GM13977 (cell line): ENCODE measurements at places on chromosomes 1 and 21.

- DNase-seq = peak; percentile 56
These were observed 3.0 kb downstream of the USP1 start for GRCh38 chr1:62439652-62440371.

DNA sequence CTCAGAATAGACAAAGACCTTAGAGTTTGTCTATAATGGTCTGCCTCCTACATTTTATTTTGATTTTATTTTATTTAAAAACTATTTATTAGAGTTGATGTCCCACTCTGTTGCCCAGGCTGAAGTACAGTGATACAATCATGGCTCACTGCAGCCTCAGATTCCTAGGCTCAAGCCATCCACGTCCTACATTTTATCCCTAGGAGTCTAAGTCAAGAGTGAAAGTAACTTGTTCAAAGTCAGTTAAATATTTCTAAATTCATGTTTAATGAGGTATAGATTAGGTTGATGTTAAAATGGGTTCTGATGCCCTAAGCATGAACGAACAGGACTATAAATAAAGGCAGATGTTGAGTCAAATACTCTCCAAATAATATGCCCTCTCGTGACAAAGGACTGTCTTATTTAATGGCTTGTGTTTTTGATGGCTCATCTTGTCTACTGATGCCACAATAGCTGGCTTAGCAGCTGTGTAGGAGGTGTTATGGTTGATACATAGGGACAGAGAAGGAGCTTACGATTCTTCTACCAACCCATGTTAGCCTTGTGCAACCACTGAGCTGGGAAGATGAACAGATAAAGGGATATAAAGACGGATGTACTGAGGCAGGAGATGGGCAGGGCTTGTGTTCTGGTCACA lies 66.0 kb upstream of the CR1L start:
- no peak for DNase-seq

DNA sequence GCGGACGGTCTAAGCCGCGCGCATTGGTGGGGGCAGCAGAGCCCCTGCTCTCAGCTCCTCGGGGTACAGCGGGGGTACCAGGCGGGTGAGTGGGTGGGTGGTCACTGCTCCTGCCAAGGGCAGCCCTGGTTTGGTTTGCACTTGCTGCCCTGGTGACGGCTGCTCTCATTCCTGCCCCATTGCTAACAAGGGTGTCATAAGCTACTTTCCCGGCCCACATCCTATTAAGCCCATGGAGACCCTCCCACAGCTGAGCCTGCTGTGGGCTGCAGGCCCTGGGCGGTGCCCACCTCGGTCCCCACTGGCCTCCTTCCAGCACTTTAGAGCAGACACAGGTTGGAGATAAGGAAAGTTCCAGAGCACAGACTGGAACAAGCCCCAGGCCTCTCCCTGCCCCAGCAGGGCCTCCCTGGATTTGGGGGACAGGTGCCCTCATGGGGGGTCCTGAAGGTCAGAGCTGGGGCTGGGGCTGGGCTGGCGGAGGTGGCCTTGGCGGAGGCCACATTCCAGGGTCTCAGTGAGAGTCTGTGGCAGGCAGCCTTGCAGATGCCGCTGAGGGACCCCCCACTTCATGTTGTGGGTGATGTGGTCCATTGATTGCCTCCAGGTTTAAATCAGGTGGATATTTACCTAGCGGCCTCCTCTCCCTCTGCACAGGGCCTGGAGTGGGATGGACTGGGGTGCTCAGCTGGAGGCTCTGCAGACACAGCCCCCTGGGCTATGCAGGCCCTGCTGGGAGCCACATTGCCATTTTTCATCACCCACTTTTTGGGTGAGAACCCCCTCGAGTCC lies 27.0 kb downstream of the COL18A1 start:
- no peak for DNase-seq

DNA sequence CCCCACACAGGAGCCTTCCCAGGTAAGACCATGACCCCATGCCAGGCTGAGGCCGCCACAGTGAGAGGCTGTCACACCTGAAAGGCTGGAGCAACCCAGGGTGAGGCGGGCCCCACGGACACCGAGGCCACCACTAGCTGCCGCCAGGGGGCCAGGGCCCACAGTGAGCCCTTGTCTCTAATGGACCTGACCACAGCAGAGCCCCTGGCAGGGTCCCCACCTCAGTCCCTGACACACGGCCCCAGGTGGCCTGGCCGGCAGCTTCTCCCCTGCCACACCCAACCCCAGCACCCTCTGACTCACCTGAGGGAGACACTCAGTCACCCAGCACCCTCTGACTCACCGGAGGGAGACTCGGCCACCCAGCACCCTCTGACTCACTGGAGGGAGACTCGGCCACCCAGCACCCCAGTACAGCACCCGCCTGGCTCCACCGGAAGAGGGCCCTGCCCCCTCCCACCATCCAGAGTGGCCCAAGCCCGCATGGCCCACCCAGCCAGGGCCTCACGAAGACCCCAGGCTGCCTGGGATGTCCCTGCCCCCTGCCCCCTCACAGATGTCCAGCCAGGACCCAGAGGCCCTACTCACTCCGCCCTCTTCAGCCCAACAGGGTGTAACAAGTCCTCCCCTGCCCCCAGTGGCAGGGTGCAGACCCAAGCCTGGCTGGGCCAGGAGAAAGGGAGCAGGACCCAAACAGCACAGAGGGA lies 4.4 kb downstream of the DVL1 start:
- no peak for DNase-seq

- no peak for DNase-seq
These were observed at the start of gene PLEKHG5 for GRCh38 chr1:6491480-6491962. PLEKHG5 (minus strand) TSS chr1:6491667; CDS start chr1:6477571, 14,096 bp downstream.

DNA sequence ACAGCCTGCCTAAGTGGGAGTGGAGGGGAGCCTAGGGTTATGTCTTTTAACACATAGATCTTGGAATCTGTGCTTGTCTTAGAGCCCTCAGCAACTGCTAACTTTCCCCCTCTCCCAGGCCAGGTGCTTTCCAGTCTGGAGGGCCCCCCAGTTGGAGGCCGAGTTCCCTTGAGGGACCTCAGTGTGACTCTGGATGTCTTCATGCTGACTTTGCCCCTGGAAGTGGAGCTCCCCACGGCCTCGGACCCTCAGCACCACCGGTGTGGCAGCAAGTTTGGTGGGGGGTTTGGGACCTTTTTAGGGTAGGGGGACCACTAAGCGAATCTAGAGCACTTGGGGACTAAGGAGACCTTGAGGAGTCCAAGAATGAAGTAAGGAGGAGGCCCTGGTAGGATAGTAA lies 22.9 kb downstream of the HYI start:
- DNase-seq = no peak

DNA sequence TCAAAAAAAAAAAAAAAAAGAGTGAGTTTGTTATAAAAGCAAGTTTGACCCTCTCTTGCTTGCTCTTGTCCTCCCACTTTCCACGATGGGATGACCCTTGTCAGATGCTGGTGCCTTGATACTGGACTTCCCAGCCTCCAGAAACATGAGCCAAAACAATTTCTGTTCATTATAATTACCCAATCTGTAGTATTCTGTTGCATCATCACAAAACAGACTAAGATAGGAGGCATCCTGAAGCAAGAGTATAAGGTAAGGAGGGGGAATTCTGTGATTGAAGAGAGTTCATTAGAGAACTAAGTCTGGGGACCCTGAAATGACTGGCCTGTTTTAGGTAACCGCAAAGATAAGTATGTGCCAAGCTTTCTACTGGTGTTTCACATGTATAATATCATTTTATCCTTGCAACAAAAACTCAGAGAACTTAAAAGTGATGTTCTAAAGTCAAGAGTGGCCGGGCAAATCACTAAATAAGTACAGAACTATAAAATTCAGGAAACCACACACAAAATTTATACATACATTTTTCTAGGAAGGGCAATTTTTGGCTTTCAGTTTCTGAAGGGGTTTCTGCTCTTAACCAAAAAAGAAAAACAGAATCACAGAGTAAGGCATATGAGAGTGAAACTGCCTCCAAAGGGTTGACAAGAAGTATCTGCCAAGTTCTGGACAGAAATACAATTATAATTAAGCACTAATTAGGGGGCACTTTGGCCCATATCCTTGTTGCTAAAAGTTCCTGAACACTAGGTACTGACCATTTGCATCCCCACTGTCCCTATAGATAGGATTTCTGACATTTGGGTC lies 14.0 kb downstream of the DNALI1 start:
- DNase-seq = no peak

- DNase-seq = no peak
These were observed 61.0 kb downstream of the ATP5PO start for GRCh38 chr21:33854604-33855003.

DNA sequence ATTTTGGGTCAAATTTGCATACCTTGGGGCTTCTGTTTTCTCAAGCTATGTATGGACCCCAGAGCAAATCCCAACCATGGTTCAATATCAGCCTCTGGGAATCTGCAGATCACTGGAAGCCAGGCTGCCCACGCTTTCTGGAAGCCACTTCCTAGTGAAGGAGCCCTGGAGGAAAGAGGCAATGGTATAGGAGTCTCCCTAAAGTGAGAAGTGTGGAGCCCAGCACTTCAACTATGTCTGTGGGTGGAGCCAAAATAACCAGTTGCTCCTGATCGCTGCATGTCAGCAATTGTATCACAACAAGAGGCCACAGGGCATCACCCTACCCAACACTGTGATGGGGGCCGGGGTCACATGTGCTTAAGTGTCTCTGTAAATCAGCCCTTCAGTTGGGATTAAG lies 26.9 kb downstream of the ETS2 start:
- DNase-seq = no peak

DNA sequence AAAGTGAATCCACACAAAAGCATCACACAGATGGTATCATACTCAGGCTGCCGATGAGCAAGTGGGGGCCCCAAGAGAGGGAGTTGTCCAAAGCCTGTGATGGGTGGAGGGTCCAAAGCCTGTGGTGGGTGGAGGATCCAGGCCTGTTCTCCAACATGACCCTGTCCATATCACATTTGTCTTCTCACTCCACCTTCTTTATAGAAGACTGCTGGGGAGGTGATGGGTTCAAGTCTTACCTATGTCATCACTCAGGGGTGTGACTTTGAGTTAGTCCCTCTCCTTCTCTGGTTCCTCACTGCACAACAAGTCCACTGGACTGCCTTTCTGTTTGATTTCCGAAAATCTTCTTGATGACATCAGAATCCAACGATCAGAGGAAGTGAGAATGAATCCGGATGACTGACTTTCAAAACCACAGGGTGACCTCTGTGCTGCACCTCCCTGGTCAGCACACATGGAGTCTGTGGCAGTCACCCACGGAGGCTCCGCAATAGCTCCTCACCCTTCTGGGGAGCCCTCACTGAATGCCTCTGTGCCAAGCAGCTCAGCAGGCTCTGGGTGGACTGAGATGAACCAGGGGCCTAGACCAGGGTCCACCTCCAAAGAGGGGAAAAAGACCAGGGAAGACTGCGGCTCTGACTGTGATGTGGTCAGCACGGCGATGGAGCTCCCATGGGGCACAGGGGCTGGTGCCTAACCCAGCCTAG lies 166.8 kb downstream of the HIVEP3 start:
- DNase-seq = peak; percentile 56

DNA sequence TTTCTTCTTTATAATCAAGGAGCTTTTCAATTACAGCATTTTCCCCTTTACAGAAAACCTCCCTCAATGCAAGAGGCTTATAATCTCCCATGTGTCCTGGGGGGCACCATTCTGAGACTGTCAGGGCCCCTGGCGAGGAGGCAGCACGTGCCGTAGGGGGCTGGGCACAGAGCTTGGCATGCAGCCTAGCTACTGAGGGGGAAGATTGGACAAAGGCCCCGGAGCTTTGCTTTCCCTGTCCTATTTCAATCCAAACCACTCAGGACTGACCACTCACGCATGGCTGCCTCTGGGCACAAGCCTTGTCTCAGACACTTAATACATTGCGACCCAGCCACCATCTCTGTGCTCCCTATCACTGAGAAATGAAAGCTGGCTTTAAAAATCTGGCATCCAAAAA lies 2.8 kb upstream of the RAP1GAP start:
- peak; percentile 8 for DNase-seq

DNA sequence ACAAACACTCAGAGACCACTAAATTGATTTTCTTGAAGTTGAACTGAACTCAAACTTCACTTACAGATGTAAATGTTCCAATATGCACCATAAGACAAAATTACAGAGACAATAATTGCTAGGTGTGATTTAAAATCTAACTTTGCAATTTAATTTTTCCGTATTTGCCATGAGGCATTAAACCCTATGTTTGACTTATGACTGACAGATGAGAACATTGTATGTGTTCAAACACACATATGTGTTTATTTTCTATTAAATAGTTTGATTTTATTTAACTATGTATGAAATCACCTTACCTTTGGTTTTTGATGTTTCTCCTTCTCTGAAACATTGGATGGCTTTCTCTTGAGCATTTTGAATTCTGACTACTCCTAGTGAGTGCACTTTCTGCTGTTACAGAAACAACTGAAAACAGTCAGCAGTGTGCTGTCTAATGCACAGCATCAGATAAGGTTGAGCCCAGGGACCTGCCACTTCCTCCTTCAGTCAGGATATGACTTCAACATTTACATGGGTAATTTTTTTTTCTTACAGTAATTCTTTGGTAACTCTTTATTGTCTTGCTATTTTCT lies at the start of gene SAMSN1:
SAMSN1 (minus strand) TSS at position 410 of the 575 bp plus-strand sequence; CDS start at position 356, 54 bp downstream.
- DNase-seq = peak; percentile 23

DNA sequence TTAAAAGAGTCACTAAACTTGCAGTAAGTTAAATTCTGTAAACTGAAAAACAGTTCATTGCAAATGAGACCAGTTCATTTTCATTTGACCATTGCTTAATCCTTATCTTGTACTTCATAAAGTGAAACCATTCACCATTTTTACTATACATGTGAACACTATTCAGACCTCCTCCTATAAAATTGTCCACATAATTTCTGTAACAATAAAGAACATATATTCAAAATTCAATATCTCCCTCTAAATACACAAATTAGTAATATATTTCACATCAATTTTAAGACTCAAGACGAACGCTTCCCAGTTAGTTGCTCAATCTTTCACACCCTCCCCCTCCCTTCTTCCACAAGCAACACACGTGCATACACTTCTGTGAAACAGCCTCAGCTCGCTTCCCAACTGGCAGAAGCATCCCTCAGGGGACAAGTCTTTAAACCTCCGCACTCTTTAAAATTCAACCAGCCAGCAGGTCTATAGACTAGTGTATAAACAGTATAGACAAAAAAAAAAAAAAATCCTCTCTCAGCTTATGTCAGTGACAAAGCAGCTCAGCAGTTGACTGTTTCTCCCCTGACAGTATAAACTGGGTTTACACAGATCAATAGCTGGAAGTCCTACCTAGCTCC lies 99.6 kb downstream of the DENND1B start:
- DNase-seq = no peak

- peak; percentile 73 for DNase-seq
These were observed 414 bp downstream of the GPR153 start for GRCh38 chr1:6260433-6260934.

DNA sequence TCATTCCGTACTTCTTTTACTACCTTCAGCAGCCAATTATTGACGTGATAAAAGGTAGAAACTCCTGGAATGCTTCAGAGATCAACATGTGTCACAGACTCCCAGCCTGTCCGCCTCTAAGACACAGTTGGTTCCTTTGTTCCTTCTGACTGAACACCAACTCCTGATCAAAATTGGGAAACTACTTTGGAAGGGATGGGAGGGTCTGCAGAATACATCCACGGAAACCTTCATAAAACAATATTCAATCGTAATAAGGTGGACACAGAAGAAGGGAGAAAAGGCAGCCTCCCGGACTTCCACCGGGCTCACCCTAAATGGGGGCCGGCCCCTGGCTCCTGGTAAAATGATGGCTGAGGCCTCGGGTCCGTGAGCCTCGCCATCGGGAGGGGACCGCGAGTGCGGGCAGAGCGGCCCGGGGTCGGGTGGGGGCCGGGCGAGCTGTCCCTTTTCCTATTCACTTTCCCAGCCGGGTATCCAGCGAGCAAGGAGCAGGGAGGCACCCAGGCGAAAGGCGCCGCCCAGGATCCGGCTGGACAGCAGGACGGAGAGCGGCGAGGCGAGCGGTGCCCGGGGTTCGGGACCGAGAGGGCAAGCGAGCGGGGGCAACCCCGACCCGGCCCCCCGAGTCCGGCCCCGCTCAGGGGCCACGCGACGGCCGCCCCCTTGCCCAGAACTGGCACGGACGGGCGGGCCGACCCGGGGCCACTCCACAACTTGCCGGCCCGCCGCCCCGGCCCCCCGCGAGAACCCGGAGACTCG lies 805 bp downstream of the NRIP1 start:
- DNase-seq = no peak
